ENCODE measurements at places on chromosomes 4 and X.

GRCh38 chr4:72430988-72431387, 138.0 kb downstream of the ADAMTS3 start:
- no peak for DNase-seq

DNA sequence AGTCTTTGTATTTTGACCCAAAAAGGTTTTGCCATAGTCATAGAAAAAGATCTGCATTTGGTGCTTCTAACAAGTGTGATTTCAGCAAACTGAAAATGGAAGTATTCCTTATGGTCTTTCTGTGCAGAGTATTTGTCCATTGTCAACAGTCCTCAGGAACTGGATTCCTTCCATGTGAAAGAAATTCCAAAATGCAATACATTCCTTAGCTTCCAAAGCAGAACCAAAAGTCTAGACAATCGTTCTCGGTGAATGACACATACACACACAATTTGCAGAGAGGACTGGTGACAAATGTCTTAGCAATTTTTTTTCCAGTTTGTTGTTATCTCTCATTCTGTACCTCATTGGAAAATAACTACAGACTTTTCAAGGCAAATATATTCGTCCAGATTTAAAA, 562.2 kb upstream of the SLIT2 start:
- no peak for DNase-seq

DNA sequence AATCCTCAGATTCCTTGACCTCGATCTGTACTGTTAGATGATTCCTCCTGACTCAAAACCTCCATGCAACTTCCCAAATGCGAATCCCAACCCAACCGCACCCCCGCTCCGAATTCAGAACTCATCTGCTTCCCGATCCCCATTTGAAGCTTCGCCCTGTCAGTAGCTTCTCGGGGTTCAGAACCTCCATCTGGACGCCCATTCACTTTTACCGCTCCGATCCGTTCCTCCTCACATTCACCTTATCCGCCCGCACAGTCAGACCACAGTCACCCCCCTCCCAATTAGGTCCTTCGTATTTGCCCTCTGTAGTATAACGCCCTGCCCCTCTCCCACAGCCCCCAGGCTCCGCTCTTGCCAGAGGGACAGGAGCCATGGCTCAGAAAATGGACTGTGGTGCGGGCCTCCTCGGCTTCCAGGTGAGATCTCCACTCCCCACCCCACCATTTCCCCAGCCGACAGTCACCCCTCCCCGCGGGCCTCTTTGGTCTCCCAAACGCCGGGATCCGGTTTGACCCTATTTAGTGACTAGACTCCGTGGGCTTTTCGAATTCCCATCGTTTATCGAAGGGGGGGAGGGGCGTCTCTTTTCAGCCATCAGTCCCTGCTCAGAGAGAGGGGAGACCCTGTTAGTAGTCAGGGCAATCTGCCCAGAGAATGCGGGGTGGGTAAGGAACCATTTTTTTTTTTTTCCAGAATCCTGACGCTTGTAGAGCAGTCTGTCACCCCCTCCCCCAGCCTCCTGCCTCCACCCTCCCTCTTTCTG, 691 bp downstream of the MAGED1 start:
- DNase-seq = peak; percentile 18

- DNase-seq = no peak
Measured at GRCh38 chr4:183988874-183989273, 83.8 kb downstream of the STOX2 start.

GRCh38 chr4:77816546-77816945, 2.6 kb downstream of the CNOT6L start:
- DNase-seq = no peak

DNA sequence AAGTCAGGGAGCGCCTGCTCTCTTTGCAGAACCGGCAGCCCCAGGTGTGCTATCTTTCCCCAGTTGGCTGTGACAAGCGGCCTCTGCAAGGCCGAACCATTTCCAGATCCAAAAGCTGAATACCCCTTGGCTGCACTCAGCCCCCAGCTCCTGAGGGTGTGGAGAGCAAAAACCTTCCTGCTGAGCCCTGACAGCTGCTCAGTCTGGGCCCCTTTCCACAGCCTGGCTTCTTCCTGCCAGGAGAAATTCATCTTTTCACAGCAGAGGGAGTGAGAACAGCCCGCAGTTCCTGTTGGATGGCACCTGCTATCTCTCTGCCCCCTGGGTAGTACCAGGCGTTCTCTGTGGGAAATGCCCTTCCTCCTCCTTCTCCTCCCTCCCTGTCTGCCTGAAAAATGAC, 78.4 kb downstream of the DRD5 start:
- DNase-seq = no peak

GRCh38 chr4:83582289-83582785, 46.4 kb downstream of the GPAT3 start:
- no peak for DNase-seq

DNA sequence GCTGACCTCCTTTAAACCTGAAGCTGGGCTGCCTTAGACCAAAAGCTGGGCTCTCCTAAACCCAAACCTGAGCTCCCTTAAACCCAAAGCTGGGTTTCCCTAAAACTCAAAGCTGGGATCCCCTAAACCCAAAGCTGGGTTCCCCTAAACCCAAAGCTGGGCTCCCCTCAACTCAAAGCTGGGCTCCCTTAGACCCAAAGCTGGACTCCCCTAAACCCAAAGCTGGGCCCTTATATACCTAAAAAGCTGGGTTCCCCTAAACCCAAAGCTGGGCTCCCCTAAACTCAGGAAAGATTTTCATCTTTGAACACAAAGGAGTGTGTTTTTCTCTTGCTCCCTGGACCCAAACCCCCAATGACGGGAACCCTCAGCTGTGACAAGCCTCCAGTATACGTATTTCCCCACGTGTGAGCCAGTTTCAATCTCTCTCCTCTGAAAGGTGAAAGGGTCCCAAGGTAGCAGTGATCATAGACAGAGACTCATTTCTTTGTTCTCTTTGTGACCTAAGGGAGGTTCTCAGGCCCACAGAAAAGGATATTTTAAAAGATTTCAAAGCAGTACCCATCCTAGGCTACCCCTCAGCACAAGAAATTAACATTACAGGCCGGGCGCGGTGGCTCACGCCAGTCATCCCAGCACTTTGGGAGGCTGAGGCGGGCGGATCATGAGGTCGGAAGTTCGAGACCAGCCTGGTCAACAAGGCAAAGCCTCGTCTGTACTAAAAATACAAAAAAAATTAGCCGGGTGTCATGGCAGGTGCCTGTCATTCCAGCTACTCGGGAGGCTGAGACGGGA, 31.3 kb upstream of the ASMTL start:
- DNase-seq = no peak

- peak; percentile 13 for DNase-seq
Measured at GRCh38 chr4:105637408-105638176, 70.9 kb downstream of the INTS12 start.

DNA sequence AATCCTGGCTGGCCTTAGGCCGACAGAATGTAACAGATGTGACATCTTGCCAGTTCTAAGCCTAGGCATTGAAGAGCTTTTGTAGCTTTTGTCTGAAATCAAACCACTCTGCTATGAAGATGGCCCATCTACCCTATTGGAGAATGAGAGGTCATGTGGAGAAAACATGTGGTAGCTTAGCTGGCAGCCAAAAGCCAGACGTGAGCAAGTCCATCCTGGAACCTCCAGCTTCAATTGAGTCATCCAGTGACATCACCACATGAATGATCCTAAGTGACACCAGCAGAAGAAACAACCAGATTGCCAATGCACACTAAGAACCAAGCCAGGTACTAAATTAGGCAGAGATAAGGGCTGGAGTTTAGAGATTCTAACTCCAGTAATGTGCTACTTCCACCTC, 154.8 kb upstream of the ZFP42 start:
- no peak for DNase-seq

DNA sequence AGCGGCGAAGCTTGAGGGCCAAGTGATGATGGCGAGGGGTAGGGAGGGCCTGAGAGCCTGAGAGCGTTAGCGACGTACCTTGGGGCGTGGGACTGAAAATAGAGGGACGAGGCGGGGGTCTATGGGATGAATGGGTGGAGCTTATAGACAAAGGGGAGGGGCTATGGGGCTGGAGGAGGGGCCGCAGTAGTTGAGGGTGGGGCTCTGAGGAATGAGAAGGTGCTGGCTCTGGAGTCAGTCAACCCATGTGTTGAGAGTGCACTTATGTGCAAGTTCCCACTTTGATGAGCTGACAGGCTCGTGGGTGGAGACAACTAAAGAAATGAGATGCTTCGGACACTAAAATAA, 488 bp downstream of the TBC1D25 start:
- DNase-seq = peak; percentile 72

DNA sequence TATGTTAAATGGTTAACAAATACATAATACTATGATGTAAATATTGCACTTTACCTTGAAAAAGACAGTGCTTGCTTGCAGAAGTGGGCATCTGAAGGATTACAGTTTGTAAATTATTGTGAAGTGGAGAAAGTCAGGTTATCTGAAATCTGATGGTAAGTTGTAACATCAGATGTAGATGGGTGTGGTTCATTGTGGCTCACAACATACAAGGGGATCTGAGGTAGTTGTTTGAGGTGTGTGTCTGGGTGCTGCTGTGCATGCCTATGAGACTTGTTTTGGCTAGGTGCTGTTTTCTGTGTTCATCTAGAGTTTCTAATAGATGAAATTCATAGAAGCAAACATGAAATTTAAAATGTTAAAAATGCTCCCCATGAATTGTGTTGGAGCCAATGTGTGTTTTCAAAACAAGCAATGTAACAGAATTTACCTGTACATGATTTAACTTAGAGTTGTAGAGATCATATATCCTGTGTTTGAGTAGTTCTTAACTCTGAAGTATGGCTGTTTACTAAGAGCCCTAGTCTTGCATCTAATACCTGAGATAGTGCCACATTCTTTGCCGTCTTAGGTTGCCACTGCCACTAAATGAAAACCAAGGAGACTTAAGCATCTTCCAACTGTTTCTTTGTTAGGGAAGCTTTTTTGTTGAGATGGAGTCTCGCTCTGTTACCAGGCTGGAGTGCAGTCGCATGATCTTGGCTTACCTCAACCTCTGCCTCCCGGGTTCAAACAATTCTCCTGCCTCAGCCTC, 11.9 kb upstream of the NDUFC1 start:
- DNase-seq = no peak

DNA sequence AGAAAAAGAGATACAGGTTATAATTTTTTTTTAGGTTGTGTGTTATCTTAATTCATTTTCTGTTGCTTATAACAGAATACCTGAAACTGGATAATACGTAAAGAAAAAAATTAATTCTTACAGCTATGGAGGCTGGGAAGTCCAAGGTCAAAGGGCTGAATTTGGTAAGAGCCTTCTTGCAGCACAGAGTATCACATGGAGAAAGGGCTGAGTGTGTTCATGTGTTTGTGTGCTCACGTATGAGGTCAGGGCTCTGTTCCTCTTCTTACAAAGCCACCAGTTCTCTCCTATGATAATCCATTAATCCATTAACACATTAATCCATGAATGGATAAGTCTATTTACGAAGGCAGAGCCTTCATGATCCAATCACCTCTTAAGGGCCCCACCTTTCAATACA, 8.6 kb upstream of the RAB28 start:
- no peak for DNase-seq

DNA sequence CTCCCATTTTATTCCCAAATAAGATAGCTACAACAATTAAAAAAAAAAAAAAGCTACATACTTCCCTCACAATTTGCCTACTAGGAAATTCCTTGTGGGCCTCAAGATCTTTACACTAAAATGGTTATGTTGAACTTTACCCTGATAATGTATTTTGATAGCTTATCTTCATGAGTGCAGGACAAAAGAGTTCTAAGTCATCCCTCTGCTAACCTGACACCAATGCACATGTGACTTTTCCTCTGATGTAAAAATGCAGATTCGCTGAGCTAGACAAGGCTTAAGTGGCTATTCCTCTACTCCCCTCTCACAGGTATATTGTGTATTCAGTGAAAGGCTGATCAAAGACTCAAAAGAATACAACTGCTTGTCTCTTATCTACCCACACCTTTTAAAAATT, 22.5 kb downstream of the ELF2 start:
- no peak for DNase-seq

GRCh38 chr4:106495476-106495875, 126.9 kb upstream of the GIMD1 start:
- DNase-seq = no peak

DNA sequence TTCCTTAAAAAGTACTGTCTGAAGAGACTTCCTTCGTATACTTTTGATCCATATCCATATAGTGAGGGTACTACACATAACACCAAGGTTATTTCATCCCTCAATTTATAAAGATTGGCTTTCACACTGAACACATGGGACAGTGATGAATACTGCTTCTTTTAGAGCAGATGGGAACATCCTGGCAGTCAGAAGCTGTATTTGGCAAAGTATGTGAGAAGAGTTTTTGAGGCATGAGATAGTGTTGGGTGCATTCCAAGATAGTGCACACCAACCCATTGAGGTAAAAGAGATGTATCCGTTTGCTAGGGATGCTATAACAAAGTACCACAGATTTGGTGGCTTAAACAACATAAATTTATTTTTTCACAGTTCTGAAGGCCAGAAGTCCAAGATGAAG, 141.1 kb downstream of the MOSPD2 start:
- no peak for DNase-seq

- no peak for DNase-seq
Measured at GRCh38 chr4:118772767-118773428, 63.0 kb downstream of the SEC24D start.

GRCh38 chrX:31663172-31663571, 591.3 kb upstream of the FTHL17 start:
- DNase-seq = no peak

DNA sequence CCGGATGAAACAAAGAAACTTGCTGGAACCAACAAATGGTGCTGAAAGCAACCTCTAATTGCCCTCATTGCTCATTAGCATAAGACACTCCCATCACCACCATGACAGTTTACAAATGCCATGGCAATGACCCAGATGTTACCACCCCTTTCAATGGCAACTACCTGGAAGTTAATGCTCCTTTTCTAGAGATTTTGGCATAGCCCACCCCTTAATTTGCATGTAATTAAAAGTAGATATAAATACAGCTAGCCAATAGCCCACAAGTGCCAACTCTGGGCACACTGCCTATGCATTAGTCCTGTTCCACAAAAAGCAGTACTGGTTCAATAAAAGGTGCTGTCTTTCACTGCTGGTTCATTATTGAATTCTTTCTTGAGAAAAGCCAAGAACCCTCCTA, 410.3 kb upstream of the PPP1R2C start:
- no peak for DNase-seq

DNA sequence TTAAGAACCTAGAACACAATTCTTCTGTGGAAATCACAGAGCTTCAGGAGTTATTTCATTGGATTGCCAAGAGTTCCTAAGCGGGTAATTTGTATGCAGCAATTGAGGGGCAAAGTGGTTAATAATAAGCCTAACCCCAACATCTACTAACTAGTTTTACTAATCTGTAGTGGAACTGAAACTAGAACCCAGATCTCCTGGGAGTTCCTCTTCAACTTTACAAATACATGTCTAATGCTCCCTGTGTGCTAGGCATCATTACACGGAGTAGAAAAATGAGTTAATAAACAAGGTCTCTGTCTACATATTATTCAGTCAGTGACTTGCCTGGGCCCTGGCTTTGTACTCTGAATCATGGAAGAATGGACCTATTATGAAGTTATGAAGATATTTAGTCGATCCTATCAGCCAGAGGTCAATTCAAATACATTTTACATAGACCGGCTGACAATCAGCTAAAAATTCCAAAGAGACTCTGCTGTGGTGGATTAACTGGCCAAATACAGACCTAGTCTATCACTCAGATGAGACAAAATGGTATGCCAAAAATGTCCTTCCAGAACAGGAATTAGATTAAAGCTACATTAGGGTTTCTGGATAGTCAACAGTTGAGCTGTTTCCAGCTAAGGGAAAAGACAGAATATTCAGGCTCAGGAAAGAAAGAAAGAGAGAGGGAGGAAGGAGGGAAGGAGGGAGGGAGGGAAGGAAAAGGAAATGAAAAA, 326.0 kb downstream of the FBXW7 start:
- DNase-seq = no peak

- no peak for DNase-seq
Measured at GRCh38 chr4:7295911-7296660, 103.7 kb downstream of the SORCS2 start.

GRCh38 chr4:123786920-123787319, 390.3 kb downstream of the SPRY1 start:
- DNase-seq = no peak

Measured in naive thymus-derived CD8-positive, alpha-beta T cell (primary cell).